Mesothelial cell of epicardium (in vitro differentiated cells): ENCODE measurements at places on chromosomes 6 and 20. TPM values are rescaled to one million over a fixed set of nuclear protein-coding genes. Genes with fewer than 3 reads are reported as not detected.

The HLA-DRA gene
- total RNA-seq: not detected in 3 replicates

The F13A1 gene
- total RNA-seq: 0.18 to 0.56 TPM (median 0.25 TPM) in 3 replicates

The KIF25 gene
- total RNA-seq: 0.47 to 1.6 TPM (median 0.95 TPM) in 3 replicates

The COL9A1 gene
- 8.1 to 9.1 TPM (median 8.7 TPM) in 3 replicates for total RNA-seq

The CLPSL1 gene
- 0.40 TPM in 1 of 3 replicates, not detected in the others for total RNA-seq

The BEND6 gene
- 6.6 to 8.1 TPM (median 7.6 TPM) in 3 replicates for total RNA-seq

The KCNQ5 gene
- total RNA-seq: 4.8 to 5.4 TPM (median 5.2 TPM) in 3 replicates

The HTR1E gene
- 0.58 to 0.90 TPM (median 0.82 TPM) in 3 replicates for total RNA-seq

The PRDM13 gene
- not detected in 3 replicates for total RNA-seq

The HAO1 gene
- not detected in 3 replicates for total RNA-seq

The TTPAL gene
- total RNA-seq: 20.5 to 22.5 TPM (median 22.4 TPM) in 3 replicates

The HLA-DQA1 gene
- not detected in 3 replicates for total RNA-seq

The SSTR4 gene
- not detected in 3 replicates for total RNA-seq

The RUNX2 gene
- total RNA-seq: 4.4 to 4.9 TPM (median 4.8 TPM) in 3 replicates

The GSTA2 gene
- total RNA-seq: not detected in 3 replicates

The OOEP gene
- total RNA-seq: not detected in 3 replicates

The LPA gene
- 0.93 to 2.0 TPM (median 1.3 TPM) in 3 replicates for total RNA-seq

The TSPO2 gene
- total RNA-seq: not detected in 3 replicates

The SEL1L2 gene
- total RNA-seq: not detected in 3 replicates

The CALHM4 gene
- not detected in 3 replicates for total RNA-seq

The IL17A gene
- total RNA-seq: not detected in 3 replicates

The HNF4A gene
- total RNA-seq: 0.09 to 0.20 TPM (median 0.13 TPM) in 3 replicates

The LTB gene
- total RNA-seq: 0.32 TPM in 1 of 3 replicates, not detected in the others

The OTOR gene
- not detected in 3 replicates for total RNA-seq

The SYNGAP1 gene
- total RNA-seq: 57.7 to 66.1 TPM (median 65.1 TPM) in 3 replicates

The COL21A1 gene
- total RNA-seq: 14.4 to 17.5 TPM (median 16.6 TPM) in 3 replicates

The ZC3H12D gene
- total RNA-seq: 0.44 to 0.72 TPM (median 0.47 TPM) in 3 replicates

The CGA gene
- total RNA-seq: not detected in 3 replicates
